ENCODE measurements at places on chromosomes 12 and 14. TPM values are rescaled to one million over a fixed set of nuclear protein-coding genes. Genes with fewer than 3 reads are reported as not detected.
A peak's percentile ranks its signal among the peaks of the same experiment; 100 is the strongest.

DNA sequence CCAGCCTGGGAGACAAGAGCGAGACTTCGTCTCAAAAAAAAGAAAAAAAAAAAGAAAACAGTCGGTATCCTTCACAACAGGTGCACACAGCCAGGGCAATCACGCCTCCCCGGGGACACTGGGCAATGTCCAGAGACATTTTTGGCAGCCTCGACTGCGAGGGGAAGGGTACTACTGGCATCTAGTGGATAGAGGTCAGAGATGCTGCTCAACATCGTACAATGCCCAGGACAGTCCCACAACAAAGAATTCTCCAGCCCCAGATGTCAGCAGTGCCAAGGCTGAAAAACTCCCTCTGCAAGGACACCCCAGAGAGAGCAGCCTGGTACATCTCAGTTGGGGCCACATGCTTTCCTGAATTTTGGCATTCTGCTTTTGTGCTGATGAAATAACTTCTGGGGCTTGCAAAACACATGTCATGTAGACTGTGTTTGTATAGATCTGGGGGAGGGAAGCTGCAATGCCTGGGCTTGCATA, 21.5 kb downstream of the ALDH2 start:
- H3K27me3 ChIP-seq: no peaks in the 10 kb centered on the region
- H3K27ac ChIP-seq: no peak overlapping the region
- no peaks in the 10 kb centered on the region for H3K36me3 ChIP-seq
- no peak for DNase-seq
- no peak overlapping the region for H3K4me3 ChIP-seq

The TAS2R43 gene
- not detected for total RNA-seq

DNA sequence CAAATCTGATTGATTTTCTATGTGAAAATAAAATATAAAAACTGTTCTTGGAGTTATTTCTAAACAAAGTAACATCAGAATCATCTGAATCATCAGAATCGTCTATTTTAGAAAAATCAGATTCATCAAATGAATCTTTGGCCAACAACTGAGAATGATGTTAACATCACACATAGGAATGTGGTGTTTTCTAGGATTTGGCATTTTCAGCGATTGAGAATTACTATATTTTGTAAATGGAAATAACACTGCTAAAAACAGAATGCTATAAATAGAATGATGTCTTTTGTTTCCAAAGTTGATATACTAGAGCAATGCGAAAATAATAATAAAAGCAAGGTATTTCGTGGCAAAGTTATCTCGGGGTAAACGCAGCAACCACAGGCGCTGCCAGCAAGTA, 73.9 kb upstream of the EVL start:
- no peaks in the 10 kb centered on the region for H3K27me3 ChIP-seq
- no peak for DNase-seq
- H3K4me3 ChIP-seq: no peak overlapping the region
- H3K27ac ChIP-seq: no peak overlapping the region
- peaks cover 11% of the 10 kb centered on the region for H3K4me1 ChIP-seq

DNA sequence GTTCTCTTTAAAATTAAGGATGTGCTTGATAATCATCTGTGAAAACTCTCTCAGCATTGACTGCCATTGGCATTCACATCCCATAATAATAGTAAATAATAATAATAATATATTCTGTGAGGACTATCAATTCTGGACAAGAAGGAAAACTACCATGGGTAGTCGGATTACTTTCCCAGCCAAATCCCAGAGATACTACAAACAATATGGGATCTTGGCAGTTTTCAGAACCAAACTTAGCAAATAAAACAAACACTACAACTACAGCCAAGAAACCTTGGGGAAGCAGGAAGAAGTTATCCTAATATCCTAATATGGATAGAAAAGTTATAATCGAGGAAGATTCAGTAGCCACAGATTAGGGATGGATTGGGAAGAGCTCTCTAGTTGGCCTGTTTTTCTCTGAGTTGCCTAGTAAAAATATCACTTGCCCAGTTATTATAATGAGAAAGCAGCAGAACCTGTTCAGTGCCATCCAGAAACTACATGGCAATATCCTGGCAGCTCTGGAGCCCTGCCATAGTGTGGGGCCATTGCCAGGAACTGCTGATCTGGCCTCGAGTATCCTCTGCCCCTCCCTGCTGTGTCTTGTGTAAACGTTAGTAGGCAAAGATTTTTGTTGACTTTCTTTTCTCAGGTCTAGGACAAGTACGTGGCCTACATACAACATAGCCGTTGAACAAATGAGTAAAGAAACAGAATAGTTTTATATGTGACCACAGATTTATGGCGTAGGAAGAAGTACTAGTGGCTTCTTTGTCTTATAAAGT, 193.5 kb downstream of the SLC2A13 start:
- no peak overlapping the region for H3K4me3 ChIP-seq
- no peaks in the 10 kb centered on the region for H3K36me3 ChIP-seq
- H3K27me3 ChIP-seq: no peaks in the 10 kb centered on the region

The CMA1 gene
- total RNA-seq: 2.1 TPM

GRCh38 chr12:26197832-26198231, 2.5 kb downstream of the SSPN start:
- H3K27ac ChIP-seq: no peak overlapping the region
- no peaks in the 10 kb centered on the region for H3K36me3 ChIP-seq
- peaks cover 8% of the 10 kb centered on the region for H3K4me1 ChIP-seq
- peaks cover 41% of the 10 kb centered on the region for H3K27me3 ChIP-seq
- H3K4me3 ChIP-seq: no peak overlapping the region
- DNase-seq: no peak

- H3K4me3 ChIP-seq: no peak overlapping the region
- H3K36me3 ChIP-seq: no peaks in the 10 kb centered on the region
- H3K27me3 ChIP-seq: no peaks in the 10 kb centered on the region
- no peak overlapping the region for H3K27ac ChIP-seq
These were observed 311.8 kb downstream of the BTG1 start for GRCh38 chr12:91833780-91834359.

GRCh38 chr12:13004361-13004760, 4.3 kb upstream of the HEBP1 start:
- DNase-seq: no peak
- H3K4me3 ChIP-seq: no peak overlapping the region
- no peaks in the 10 kb centered on the region for H3K36me3 ChIP-seq
- H3K27ac ChIP-seq: no peak overlapping the region
- H3K27me3 ChIP-seq: peaks cover 6% of the 10 kb centered on the region
- peaks cover 8% of the 10 kb centered on the region for H3K4me1 ChIP-seq

DNA sequence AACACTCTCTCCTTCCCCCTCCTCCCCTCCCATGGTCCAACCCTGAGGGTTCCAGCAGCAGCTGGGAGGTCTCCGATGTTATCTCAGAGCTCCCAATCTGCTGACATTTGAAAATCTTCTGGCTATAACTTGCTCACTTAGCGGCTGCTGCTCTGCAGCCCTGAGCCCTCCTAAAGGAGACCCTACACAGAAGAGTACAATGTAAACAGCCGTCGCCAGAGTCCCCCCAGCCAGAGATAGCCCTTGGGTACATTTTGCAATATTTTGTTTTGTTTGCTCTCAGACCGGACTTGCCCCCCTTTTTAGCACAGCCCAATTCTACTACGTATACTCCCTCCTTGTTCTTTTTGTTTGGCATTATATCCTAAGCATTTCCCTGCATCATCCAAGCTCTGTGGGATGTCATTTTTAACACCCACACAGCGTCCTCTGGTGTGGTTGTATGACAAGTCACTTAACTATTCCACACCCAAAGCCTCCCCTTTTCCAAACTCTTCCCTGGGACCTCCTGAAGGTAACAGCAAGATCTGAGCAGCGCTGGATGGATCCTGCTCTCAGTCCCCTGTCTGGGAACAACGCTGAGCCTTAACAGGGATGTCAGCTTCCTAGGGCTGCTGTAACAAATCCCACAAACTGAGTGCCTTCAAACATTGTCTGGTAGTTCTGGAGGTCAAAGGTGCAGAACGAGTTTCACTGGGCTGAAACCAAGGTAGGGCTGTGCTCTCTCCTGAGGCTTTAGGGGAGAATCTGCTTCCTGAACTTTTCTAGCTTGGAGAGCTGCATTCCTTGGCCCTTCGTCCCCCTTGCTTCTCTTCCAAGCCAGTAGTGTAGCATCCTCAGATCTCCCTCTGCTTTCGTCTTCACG, 25.3 kb upstream of the TCL1B start:
- H3K27ac ChIP-seq: no peak overlapping the region
- no peak overlapping the region for H3K4me3 ChIP-seq
- H3K36me3 ChIP-seq: no peaks in the 10 kb centered on the region
- H3K27me3 ChIP-seq: peaks cover 9% of the 10 kb centered on the region
- peaks cover 9% of the 10 kb centered on the region for H3K4me1 ChIP-seq

The SIX1 gene
- not detected for total RNA-seq

- H3K27ac ChIP-seq: no peak overlapping the region
- no peak overlapping the region for H3K4me3 ChIP-seq
- no peak for DNase-seq
- H3K4me1 ChIP-seq: peaks cover 4% of the 10 kb centered on the region
- peaks cover 3% of the 10 kb centered on the region for H3K36me3 ChIP-seq
These were observed 29.7 kb downstream of the CHGA start for GRCh38 chr14:92952481-92953298.

- peaks cover 7% of the 10 kb centered on the region for H3K36me3 ChIP-seq
- no peak for DNase-seq
- no peaks in the 10 kb centered on the region for H3K27me3 ChIP-seq
- peaks cover 54% of the 10 kb centered on the region for H3K4me1 ChIP-seq
- H3K4me3 ChIP-seq: no peak overlapping the region
These were observed 175.8 kb downstream of the FOXN3 start for GRCh38 chr14:89241257-89241656.

GRCh38 chr14:76975051-76975450, 53.5 kb downstream of the IRF2BPL start:
- H3K27ac ChIP-seq: no peak overlapping the region
- peaks cover 24% of the 10 kb centered on the region for H3K4me1 ChIP-seq
- no peak overlapping the region for H3K4me3 ChIP-seq
- no peak for DNase-seq
- H3K36me3 ChIP-seq: no peaks in the 10 kb centered on the region
- no peaks in the 10 kb centered on the region for H3K27me3 ChIP-seq

- no peak overlapping the region for H3K27ac ChIP-seq
- H3K27me3 ChIP-seq: peaks cover 48% of the 10 kb centered on the region
- H3K36me3 ChIP-seq: no peaks in the 10 kb centered on the region
- peaks cover 4% of the 10 kb centered on the region for H3K4me1 ChIP-seq
These were observed 170.1 kb upstream of the FKBP4 start for GRCh38 chr12:2624543-2625288.

- peaks cover 4% of the 10 kb centered on the region for H3K27me3 ChIP-seq
- DNase-seq: no peak
- H3K27ac ChIP-seq: no peak overlapping the region
- H3K4me1 ChIP-seq: no peaks in the 10 kb centered on the region
- no peak overlapping the region for H3K4me3 ChIP-seq
These were observed 245.8 kb upstream of the RMST start for GRCh38 chr12:97216848-97217247.

The GPR132 gene
- total RNA-seq: 15.3 TPM

The MUCL1 gene
- total RNA-seq: not detected

DNA sequence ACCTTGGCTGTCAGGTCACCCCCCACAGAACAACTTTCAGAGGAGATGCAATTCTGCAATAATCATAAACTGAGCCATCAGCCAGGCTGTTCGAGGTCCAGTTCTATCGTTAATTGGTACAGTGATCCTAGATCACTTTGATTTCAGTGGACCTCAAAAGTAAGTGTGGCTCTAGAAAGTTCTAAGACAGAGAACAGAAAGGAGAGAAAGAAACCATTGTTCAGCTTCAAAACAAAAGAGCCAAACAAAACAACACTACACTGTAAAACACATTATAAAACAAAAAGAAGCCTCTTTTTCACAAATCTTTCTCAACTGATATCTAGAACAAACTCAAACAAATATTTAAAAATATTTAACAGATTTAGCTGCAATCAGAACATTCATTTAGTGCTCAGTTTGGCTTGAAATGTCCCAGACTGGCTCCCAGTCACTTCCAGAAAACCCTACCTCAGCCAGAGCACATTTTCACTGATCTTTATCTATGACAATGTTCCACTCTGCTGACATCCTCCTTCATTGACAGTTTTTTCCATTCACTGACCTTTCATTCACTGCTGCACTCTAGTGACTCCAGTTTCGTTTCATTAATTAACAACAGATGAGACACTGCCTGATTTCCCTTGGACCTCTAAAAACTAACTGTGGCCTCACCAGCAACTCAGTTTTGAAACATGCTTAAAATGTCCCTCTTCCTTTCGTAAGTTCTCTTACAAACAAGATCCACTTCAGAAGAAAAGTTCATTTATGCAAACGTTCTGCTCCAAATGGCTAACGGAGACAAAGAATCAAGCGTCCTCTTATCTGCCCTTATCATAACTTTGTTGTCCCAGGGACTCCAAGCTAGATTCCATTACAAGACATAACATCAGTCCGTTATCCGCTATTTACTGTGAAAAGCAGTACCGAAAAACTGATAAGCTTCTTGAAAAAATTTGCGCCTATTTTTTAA, 56.8 kb downstream of the DUSP16 start:
- H3K27ac ChIP-seq: peak overlapping the region; percentile 93
- H3K4me3 ChIP-seq: peak overlapping the region; percentile 25
- DNase-seq: peak; percentile 61
- H3K4me1 ChIP-seq: peaks cover 80% of the 10 kb centered on the region
- H3K27me3 ChIP-seq: no peaks in the 10 kb centered on the region
- peaks cover 3% of the 10 kb centered on the region for H3K36me3 ChIP-seq

The NID2 gene
- not detected for total RNA-seq

DNA sequence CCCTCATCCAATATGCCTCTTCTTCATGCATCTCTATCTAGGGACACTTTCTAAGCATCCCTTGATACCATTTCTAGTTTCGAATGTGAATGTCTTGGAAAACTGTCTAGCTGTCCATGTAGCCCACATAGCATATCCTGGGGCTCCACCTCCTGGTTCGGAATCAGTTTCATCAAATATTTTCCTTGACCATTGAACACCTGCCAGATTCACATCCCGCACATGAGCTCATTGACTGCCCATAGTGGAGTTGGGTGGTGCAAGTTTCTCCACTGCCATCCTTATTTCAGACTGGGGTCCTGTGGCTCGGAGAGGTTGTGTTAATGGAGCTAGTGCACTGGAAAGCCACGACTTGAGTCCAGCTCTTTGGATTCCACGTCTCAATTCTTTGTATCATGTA, 58.6 kb upstream of the TMEM263 start:
- H3K27ac ChIP-seq: no peak overlapping the region
- no peaks in the 10 kb centered on the region for H3K36me3 ChIP-seq
- no peak overlapping the region for H3K4me3 ChIP-seq
- peaks cover 3% of the 10 kb centered on the region for H3K27me3 ChIP-seq
- peaks cover 3% of the 10 kb centered on the region for H3K4me1 ChIP-seq

The ALDH2 gene
- 4.0 TPM for total RNA-seq

Measured in activated naive CD4-positive, alpha-beta T cell treated with anti-CD3 and anti-CD28 coated beads for 36 hours (primary cell).